ENCODE measurements at places on chromosomes 3 and 15. TPM values are rescaled to one million over a fixed set of nuclear protein-coding genes. Genes with fewer than 3 reads are reported as not detected.

DNA sequence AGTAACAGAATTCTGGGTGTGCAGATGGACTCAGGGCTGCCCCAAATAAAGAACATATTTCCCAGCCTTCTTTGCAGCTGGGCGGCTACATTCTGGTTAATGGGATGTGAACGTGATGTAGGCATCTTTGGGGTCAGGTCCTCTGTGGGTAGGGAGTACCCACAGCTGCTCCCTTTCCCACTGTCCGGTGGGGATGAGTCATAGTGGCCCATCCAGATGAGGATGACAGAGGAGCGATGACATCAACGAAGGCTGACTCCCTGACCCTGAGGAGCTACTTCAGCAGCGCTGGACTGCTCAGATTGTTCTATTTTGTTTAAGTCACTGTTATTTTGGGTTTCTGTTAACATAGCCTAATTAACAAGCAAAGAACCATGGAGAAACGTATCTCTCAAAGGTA is 38.0 kb downstream of the SRPRB start:
- no peak for DNase-seq

DNA sequence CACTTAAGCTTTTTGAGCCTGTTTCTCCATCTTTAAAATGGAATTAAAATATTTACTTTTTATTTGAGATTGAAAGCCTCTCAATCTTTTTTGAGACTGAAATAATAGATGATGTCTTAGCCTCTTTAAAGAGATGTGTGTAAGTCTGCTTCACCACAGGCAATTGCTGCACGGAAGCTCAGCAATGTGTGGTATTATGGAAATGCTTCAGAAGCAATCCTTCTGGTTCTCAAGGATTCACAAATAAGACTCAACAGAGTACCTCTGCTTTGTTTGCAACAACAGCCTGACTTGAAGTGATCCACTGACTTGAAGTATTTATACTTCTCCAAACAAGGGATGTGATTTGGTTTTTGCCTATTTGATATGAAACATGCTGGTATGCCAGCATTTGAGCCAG is 332.0 kb upstream of the RASGRP1 start:
- DNase-seq, result no peak

GRCh38 chr3:139771331-139771730 is 93.6 kb upstream of the NMNAT3 start:
- no peak for DNase-seq

GRCh38 chr15:53072077-53072476 is 281.9 kb upstream of the ONECUT1 start:
- DNase-seq, result peak; percentile 0

DNA sequence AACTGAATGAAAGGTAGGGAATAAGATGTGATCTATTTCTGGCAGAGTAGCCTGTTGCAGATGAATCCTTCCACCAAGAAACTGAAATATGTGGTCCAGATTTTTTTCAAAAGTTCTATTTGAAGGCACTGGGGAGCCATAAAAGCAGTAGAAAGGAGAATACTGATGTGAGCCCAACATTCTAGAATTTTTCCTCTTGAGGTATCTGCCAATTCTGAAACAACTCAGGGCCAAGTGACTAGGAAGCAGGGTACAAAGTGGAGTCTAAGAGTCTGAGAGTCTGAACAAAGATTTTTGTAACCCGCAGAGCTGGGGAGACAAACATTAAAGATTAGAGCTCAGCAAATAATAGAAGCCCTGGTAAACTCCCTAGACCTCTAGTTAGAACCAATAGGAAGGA is 58.3 kb upstream of the SLCO3A1 start:
- DNase-seq, result no peak

CASR gene
- not detected for total RNA-seq

FAM81A gene
- 1.6 TPM for total RNA-seq

DNA sequence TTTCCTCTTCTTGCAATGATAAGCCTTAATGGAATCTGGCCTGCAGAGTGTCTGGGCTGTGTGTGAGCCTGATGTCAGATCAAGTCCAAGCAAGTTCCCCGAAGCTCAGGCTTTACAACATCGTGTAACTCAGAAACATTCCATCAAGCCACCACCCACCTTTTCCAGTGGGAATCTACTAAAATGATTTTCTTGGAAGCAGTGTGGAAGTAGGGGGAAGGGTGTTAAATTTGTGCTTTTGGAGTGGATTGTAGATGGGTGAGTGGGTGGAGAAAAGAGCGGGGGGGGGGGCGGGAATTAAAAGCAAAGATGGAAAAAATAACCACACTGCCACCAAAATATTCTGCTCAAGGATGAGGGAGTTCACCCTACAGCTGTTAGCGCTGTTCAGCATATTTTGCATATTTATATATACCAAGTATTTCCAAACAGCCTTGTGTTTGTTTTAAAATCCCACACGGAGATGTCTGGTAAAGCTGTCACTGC is 53.6 kb downstream of the VGLL3 start:
- DNase-seq, result no peak

GOLGA8S gene
- total RNA-seq, result not detected

DNA sequence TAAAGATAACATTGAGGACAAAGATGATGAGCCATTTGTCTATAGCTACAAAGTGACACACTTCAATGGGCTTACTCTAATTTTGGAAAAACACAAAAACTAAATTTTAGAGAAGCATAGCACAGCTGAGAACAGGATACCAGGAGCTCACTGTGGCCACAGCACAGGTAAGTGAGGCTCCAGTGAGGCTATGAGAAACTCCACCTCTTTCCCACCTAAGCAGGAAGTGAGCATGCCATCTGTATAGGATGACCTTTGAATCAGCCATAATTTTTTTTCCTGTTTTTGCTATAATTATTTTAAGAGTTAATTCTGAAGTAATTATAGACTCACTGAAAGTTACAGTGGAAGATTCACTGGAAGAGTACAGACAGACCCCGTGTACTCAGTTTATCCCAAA is 82.1 kb upstream of the DCLK3 start:
- DNase-seq, result no peak

DNA sequence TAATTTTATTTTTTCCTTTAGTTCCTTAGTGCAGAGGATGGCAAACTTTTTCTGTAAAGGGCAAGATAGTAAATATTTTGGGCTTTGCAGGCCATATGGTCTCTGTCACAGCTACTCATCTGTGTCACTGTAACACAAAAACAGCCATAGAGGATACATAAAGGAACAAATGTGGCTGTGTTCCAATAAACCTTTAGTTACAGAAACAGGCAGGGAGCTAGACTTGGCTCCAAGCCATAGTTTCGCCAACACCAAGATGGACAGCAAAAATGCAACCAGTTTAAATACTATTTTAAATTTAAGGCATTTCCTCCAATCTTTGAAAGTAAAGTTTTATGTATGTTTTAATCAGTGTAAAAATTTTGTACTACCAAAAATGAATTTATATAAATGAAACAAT is 753.4 kb downstream of the FHIT start:
- DNase-seq, result no peak

GRCh38 chr3:71565976-71566375 is 17.6 kb downstream of the FOXP1 start:
- DNase-seq, result no peak

Data from activated naive CD8-positive, alpha-beta T cell treated with anti-CD3 and anti-CD28 coated beads for 36 hours (primary cell).